ENCODE measurements at places on chromosomes 11 and 22.

- no peak for DNase-seq
Measured at GRCh38 chr11:11659567-11660362, 38.0 kb upstream of the GALNT18 start.

- DNase-seq, result no peak
Measured at GRCh38 chr11:75627906-75628668, 40.8 kb downstream of the MAP6 start.

GRCh38 chr22:22201930-22202343 lies 42.6 kb upstream of the VPREB1 start:
- no peak for DNase-seq

DNA sequence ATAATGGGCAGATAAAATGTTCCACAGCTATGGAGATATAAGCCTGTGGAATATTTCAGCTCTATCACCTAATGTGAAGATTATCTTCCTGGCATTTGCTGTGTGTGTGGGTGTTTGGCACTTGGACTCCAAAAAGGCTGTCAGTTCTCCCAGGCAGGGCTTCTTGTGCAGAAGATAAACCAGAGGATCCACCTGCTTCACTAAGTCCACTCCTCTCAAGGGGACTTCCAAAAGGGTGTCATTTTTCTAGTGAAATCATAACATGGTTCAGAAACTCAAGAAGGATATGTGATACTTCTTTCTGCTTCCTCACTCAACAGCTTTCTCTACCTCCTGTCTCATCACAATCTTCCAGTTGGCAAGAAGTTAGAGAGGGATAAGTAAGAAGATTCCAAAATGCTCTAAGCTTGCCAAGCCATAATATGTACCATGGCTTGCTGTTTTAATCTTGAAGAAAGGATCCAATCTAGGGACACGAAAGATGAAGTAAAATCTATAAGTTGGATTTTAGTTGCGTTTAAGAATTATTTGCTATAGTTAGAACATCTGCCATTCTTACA lies 206.2 kb upstream of the MTMR2 start:
- no peak for DNase-seq

DNA sequence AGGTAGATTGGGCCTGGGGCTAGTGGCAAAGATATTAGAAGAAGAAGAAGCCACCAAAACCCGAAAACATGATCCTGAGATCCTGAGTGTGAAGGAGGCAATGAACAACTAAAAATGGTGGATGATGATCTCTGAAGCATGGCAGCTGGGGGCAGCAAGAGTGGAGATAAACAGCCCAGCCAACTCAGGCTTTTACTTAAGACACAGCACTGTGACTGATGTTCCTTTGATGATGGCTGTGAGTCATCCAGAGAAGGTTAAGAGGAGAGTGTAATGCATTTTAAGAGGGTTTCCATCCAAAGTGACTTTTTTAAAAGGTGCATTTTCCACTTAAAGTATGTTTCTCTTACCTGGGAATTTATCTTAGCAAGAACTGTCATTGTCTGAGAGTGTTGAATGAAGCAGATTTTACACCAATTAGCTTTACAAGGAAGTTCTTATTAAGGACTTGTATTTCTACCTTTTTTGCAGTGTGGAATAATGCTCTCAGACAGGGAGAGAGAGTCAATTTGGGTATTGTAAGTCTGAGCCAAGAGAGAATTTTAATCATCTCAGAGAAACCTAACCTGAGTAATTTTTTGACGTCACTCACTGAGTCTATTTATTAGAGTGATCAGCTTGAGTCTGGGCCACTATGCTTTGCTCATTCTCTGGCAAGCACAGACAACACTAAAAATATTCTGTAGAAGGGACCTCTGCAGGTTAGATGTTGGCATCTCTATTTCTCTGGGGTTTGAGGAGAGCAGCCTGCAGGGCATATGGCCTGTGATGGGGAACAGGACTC lies 14.1 kb upstream of the CALCB start:
- no peak for DNase-seq

GRCh38 chr22:39638958-39639357 lies 68.4 kb downstream of the CACNA1I start:
- no peak for DNase-seq
